ENCODE measurements at places on chromosomes 3 and 15. TPM values are rescaled to one million over a fixed set of nuclear protein-coding genes. Genes with fewer than 3 reads are reported as not detected.
A peak's percentile ranks its signal among the peaks of the same experiment; 100 is the strongest.

DNA sequence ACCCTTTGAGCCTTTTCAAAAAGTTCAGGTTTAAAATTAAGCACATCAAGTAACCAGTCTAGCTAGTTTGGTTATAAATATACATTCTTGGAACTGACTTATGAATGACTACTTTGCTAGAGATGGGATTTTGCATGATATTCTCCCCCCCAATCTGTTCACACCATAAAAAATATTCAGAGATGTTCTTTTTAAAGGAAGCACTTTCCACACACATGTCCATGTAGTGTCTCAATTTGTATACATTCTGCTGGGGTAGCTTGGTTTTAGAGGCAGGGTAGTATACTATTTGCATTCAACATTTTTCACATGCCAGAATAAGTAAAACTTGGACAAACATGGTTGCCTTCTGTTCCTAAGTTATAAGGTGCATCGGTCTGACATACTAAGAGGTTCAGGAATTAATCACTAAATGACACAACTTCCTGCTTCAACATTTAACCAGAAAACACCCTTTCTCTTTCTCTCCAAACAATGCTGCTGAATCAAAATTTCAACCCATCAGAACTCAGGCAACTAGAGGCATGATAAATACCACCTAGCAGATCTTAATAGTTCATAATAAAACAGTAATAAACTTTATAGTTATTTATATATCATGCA, 57.0 kb downstream of the SUMF1 start:
- peak overlapping the region; percentile 58 for H3K4me3 ChIP-seq
- peaks cover 34% of the 10 kb centered on the region for H3K36me3 ChIP-seq
- peak overlapping the region; percentile 95 for H3K27ac ChIP-seq
- H3K4me1 ChIP-seq = peaks cover 58% of the 10 kb centered on the region
- H3K27me3 ChIP-seq = no peaks in the 10 kb centered on the region

GRCh38 chr3:87333393-87333892, 57.1 kb upstream of the POU1F1 start:
- peak overlapping the region; percentile 70 for H3K27ac ChIP-seq
- H3K4me1 ChIP-seq = peaks cover 19% of the 10 kb centered on the region
- H3K4me3 ChIP-seq = no peak overlapping the region
- DNase-seq = peak; percentile 52
- H3K27me3 ChIP-seq = no peaks in the 10 kb centered on the region

DNA sequence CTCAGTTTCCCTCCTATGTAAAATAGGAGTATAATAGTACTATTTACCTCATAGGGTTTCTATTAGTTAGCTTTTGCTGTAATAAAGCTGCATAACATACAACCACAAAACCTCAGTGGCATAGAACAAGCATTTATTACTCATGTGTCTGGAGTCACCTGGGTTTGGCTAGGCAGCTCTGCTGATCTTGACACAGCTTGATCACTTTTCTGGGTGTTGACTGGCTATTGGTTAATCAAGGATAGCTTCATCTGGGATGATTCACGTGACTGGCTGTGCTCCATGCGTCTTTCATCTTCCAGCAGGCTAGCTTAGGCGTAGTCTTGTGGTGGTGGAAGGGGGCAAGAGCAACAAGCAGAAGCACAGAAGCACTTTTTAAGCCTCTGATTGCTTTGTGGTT, 112.6 kb downstream of the SQOR start:
- H3K27me3 ChIP-seq = peaks cover 19% of the 10 kb centered on the region
- no peak overlapping the region for H3K27ac ChIP-seq
- H3K4me3 ChIP-seq = no peak overlapping the region
- no peaks in the 10 kb centered on the region for H3K4me1 ChIP-seq
- DNase-seq = no peak
- H3K36me3 ChIP-seq = no peaks in the 10 kb centered on the region

- H3K36me3 ChIP-seq = no peaks in the 10 kb centered on the region
- no peaks in the 10 kb centered on the region for H3K4me1 ChIP-seq
- no peak for DNase-seq
- no peak overlapping the region for H3K4me3 ChIP-seq
These were observed 112.0 kb upstream of the NEO1 start for GRCh38 chr15:72940229-72940622.

GRCh38 chr15:85543741-85544155, 163.3 kb downstream of the AKAP13 start:
- DNase-seq = peak; percentile 81
- H3K4me1 ChIP-seq = peaks cover 80% of the 10 kb centered on the region
- peaks cover 10% of the 10 kb centered on the region for H3K36me3 ChIP-seq

DNA sequence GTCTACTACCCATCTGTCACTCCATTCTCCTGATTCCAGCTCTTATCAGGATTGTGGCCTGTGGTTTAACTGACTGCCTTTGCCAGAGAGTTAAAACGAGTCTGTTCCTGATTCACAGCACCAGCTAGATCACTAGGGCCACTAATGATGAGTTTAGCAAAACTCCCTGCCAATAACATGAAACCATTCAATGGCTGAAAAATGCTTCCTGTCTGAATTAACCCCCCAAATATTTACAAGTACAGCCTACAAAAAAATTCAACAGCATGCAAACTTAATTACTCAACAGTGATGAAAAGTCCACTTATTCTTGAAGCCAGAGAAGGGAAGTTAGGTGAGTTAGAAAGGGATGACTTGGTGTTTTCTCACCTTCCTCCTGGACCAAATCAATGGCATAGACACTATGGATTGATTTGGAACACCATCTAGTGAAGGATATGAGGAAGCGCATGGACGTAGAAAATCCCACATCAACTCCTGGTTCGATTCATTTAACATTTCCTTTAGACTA, 141.4 kb downstream of the TGFBR2 start:
- no peaks in the 10 kb centered on the region for H3K27me3 ChIP-seq
- H3K27ac ChIP-seq = no peak overlapping the region

- DNase-seq = no peak
- H3K27ac ChIP-seq = peak overlapping the region; percentile 82
- no peak overlapping the region for H3K4me3 ChIP-seq
- H3K36me3 ChIP-seq = no peaks in the 10 kb centered on the region
These were observed 151.5 kb downstream of the LRRK1 start for GRCh38 chr15:101070502-101071273.

DNA sequence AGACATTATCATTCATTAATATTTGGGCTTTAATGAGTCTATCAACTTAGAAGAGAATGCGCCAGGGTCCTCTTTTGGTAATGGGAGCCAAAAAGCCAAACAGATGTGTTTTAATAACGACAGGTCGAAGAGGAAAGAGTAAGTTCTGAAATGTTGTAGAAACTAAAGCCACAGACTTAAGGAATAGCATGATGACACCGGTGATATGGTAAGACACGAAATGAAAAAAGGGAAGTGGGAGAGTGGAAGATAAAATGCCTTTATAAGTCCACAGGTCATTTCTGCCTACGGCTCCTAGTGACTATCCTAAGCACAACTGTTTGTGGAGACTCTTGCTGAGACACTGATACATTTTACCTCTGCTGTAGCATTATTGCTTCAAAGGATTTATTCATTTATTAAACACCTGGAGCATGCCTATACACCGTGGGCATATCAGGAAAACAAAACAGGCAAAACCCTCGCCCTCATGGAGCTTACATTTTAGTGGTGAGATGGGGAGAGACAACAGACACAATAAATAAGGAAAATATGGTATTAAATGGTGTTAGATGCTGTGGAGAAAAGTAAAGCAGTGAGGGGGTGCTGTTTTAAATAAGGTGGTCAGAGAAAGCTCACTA, 11.7 kb upstream of the CD47 start:
- peaks cover 29% of the 10 kb centered on the region for H3K4me1 ChIP-seq
- H3K36me3 ChIP-seq = no peaks in the 10 kb centered on the region
- no peak for DNase-seq

DNA sequence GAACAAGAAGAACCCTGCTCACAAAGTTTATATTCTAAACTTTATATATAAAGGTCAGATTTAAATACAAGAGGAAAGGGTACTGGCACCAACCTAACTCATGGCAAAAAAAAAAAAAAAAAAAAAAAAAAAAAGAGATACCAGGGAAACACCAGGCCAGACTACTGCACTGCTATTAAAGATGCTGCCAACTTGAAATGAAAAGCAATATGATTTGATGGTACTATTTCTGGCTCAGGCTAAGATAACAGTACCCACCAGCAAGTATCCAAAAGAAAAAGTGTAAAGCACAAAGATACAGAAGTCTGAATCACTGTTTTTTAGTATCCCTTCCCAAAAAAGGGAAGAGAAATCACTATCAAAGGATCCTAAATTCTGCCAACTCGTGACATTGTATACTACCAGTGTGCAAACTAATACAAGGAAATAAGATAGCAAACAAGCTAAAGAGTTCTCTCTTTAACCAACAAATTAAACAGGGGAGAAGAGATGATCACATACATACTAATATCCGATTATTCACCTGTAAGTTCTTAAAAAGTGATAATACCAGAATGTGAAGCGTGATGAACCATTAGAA, 28.4 kb downstream of the PEAK1 start:
- H3K27ac ChIP-seq = no peak overlapping the region
- no peak overlapping the region for H3K4me3 ChIP-seq
- no peak for DNase-seq
- peaks cover 18% of the 10 kb centered on the region for H3K36me3 ChIP-seq

- H3K27me3 ChIP-seq = no peaks in the 10 kb centered on the region
- no peak overlapping the region for H3K4me3 ChIP-seq
- peaks cover 6% of the 10 kb centered on the region for H3K4me1 ChIP-seq
- H3K36me3 ChIP-seq = peaks cover 2% of the 10 kb centered on the region
These were observed 100.0 kb upstream of the KBTBD8 start for GRCh38 chr3:66898155-66898554.

DNA sequence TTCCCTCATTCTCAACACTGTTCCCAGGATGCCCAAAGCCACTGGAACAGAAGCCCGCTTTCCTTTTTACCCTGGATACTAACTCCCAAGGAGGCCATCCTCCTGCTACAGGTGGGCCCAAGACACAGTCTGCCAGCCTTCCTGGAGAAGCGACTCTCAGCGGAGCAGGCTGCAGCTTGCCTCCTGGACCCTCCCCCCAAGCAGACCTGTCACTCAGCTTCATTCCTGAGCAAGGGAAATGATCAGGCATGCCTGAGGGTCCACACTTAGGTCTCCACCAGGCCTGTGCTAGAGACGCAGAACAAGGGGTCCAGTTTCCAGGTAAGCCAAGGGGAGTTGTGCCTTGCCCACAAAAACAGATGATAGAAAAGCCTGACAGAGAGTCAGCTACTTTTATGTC, 62.8 kb downstream of the SLCO2A1 start:
- no peak overlapping the region for H3K27ac ChIP-seq
- DNase-seq = no peak
- no peaks in the 10 kb centered on the region for H3K27me3 ChIP-seq
- no peak overlapping the region for H3K4me3 ChIP-seq
- H3K36me3 ChIP-seq = no peaks in the 10 kb centered on the region

GRCh38 chr3:171932153-171932611, 89.0 kb downstream of the TMEM212 start:
- H3K27me3 ChIP-seq = peaks cover 22% of the 10 kb centered on the region
- H3K4me3 ChIP-seq = no peak overlapping the region
- peaks cover 3% of the 10 kb centered on the region for H3K4me1 ChIP-seq
- no peak for DNase-seq
- H3K27ac ChIP-seq = no peak overlapping the region
- no peaks in the 10 kb centered on the region for H3K36me3 ChIP-seq

GRCh38 chr3:190024912-190025311, 95.8 kb downstream of the P3H2 start:
- H3K27me3 ChIP-seq = peaks cover 3% of the 10 kb centered on the region
- no peaks in the 10 kb centered on the region for H3K4me1 ChIP-seq
- no peak overlapping the region for H3K27ac ChIP-seq
- H3K4me3 ChIP-seq = no peak overlapping the region

GRCh38 chr3:16881896-16882630, 2.7 kb upstream of the PLCL2 start:
- H3K36me3 ChIP-seq = peaks cover 6% of the 10 kb centered on the region
- H3K4me3 ChIP-seq = no peak overlapping the region
- no peak overlapping the region for H3K27ac ChIP-seq
- H3K4me1 ChIP-seq = peaks cover 11% of the 10 kb centered on the region
- peaks cover 2% of the 10 kb centered on the region for H3K27me3 ChIP-seq

- H3K27ac ChIP-seq = no peak overlapping the region
- peaks cover 2% of the 10 kb centered on the region for H3K4me1 ChIP-seq
- no peaks in the 10 kb centered on the region for H3K27me3 ChIP-seq
- DNase-seq = no peak
These were observed 53.0 kb downstream of the ZNF148 start for GRCh38 chr3:125322166-125322565.

DNA sequence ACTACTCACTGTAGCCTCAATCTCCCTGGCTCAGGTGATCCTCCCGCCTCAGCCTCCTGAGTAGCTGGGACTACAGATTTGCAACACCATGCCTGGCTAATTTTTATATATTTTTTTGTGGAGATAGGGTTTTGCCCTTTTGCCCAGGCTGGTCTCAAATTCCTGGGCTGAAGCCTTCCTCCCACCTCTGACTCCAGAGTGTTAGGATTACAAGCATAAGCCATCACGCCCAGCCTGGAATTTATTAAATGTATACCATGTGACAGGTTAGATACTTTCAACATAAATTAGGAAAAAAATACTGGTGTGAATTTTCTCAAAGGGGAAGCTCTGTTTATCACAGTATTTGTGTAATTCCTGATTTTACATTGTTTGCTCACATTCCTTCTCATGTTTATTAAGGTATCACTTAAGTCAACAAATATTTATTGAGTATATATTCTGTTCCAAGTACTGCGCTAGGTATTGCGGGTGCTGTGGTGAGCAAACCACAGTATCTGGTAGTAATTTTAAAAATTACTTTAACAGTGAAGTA, 24.8 kb downstream of the PPP4R2 start:
- H3K4me1 ChIP-seq = peaks cover 33% of the 10 kb centered on the region
- no peaks in the 10 kb centered on the region for H3K27me3 ChIP-seq
- no peak for DNase-seq
- H3K36me3 ChIP-seq = peaks cover 29% of the 10 kb centered on the region

DNA sequence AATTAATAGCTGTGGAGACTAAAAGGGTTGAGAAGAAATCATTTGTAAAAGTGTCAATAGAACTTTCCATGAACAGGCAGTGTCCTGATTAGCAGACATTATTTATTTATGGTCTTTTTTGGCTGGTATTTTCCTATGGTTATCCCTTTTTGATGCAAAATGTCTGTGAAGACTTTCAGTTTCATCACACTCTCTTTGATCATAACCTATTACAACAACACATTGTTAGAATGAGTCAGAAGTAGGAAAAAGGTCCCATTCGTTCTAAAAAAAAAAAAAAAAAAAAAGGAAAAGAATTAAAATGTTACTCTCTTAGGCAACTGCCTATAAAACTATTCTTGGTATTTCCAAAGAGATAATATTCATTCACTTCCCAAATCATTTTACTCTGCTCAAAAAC, 62.1 kb downstream of the SLC49A4 start:
- no peak overlapping the region for H3K4me3 ChIP-seq
- no peaks in the 10 kb centered on the region for H3K27me3 ChIP-seq
- no peak for DNase-seq
- H3K27ac ChIP-seq = no peak overlapping the region

GRCh38 chr3:100069472-100069871, 44.8 kb downstream of the FILIP1L start:
- H3K36me3 ChIP-seq = peaks cover 28% of the 10 kb centered on the region
- peaks cover 50% of the 10 kb centered on the region for H3K4me1 ChIP-seq
- DNase-seq = no peak
- no peaks in the 10 kb centered on the region for H3K27me3 ChIP-seq
- no peak overlapping the region for H3K4me3 ChIP-seq
- no peak overlapping the region for H3K27ac ChIP-seq

The LRRC2 gene
- 0.07 TPM for total RNA-seq

The FBXL22 gene
- total RNA-seq = 0.85 TPM

The IL17RE gene
- 0.68 TPM for total RNA-seq

The DUOX1 gene
- total RNA-seq = not detected

The GPR149 gene
- total RNA-seq = not detected

The CNTN4 gene
- not detected for total RNA-seq

The PIF1 gene
- total RNA-seq = 59.5 TPM

The RASA2 gene
- total RNA-seq = 42.4 TPM

The LYZL4 gene
- total RNA-seq = not detected
